ENCODE measurements at places on chromosomes 2 and 18.

GRCh38 chr2:29697715-29698114 is 223.7 kb downstream of the ALK start:
- no peak for DNase-seq

DNA sequence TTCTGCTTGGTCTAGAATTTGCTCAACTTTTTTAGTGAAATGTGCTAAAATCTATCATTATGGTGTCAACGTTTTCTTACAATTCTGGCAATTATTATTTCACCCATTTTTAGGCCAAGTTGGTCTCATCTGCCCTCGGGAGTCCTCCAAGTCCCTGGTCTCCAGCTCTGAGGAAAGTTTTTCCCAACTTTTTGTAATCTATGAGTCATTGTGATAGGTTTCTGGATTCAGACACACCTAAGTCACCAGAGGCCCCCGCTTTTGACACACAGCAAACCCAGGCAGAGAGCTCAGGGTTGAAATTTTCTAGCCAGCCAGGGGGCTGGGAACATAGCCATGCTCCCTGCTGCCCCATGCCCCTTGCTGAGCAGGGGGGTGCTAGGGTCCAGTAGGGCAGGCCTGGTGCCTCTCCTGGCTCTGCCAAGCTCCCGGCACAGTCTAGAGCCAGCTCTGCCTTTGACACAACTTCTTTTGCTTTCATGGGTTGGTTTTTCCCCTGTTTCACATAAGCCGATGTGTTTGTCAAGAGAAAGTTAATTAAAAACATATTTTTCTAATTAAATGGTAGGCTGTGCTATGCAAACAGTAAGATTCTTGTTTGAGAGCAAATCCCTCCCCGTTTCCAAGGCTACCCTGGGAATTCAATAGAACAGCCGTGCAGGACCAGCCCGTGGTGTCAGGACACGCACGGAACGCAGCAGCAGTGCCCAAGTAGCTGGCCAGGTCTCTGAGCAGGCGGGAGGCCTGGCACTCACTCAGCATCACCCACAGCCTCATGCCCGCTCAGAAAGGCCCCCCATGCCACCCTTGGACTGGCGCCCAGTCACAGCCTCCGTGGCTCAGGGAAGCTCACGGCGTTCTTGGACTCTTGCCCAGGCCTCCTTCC is 25.5 kb upstream of the SNED1 start:
- DNase-seq, result no peak

- no peak for DNase-seq
Observed at GRCh38 chr2:16085073-16085472, 144.7 kb downstream of the MYCN start.

- no peak for DNase-seq
Observed at GRCh38 chr2:60552078-60552850, 1.2 kb downstream of the BCL11A start.

DNA sequence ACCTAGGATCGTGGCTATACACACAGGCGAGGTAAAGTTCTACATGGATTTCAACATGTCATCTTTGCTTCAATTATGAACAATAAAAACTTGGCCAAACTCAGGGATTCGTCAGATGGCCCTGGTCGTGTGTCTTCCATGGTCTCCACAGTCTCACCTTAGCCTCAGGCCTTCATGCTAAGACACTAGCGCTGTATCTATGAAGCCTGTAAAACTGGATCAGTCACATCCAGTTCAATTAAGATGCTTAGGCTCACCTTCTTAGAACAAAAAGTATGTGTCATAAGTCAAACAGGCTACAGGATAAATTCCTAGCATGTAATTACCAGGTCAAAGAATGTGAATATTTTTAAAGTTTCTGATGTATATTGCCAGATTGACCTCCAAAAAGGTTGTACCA is 113.7 kb upstream of the NRP2 start:
- no peak for DNase-seq

DNA sequence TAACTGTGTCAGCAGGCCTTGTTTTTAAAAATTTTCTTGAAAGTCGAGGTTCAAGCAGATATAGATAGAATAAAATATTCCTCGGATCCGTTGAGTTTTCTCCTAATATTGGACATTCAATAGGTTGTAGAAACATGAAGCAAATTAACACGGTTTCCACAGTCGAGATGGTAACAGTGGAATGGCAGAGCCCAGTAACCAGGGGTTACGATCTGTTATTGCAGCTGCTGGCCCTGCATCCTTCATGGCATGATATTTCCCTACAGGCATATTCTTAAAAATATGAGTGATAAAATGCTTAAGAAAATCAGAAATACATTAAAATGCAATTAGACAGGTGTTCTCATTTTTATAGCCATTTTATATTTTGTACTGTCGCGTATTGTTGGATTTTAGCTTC is 117.6 kb downstream of the SNTG2 start:
- no peak for DNase-seq

GRCh38 chr2:19541884-19542283 is 183.5 kb upstream of the OSR1 start:
- no peak for DNase-seq

- DNase-seq, result no peak
Observed at GRCh38 chr2:3121601-3122000, 256.0 kb downstream of the EIPR1 start.

GRCh38 chr2:234368861-234369261 is 128.0 kb downstream of the ARL4C start:
- DNase-seq, result peak; percentile 40

DNA sequence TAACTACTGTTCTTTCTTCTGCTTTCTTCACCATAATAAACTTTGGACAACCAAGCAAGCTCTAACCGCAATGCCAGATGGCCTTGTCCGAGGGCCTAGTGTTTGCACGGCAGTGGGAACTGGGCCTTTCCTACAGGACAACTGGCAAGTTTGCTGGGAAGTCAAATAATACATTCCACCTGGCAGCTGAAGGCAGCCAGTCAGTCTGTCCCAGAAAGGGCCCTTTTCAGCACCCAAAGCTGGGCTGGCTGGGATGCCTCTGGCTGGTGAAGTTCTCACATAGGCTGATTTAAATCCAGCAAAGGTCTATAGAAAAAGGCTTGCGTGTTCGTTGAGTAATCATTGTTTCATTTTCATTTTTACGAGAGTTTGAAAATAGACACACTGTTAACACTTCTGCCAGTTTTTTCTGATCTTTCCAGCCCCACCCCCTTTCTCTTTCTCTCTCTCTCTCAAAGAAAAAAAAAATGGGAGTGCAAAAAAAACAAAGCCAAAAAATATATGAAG is 110.0 kb upstream of the EPAS1 start:
- DNase-seq, result peak; percentile 76

- DNase-seq, result no peak
Observed at GRCh38 chr2:102483086-102483485, 10.1 kb downstream of the SLC9A4 start.

DNA sequence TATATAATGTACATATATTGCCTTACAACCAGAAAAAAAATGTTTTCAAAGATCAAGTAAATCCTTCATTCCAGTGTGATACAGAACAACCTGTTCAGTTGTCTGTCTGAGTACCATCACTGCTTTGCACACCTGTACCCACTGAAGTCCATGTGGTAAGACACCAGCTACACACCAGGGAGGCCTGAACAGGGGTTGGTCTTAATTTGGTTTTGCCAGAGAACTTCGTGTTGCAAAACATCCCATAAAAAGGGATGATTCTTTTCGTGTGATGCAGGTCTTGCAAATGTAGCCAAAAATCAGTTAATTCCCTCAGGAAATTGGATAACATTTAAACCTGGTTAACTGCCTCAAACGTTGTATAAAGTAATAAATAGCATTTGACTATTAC is 73.7 kb upstream of the SLC1A4 start:
- no peak for DNase-seq

DNA sequence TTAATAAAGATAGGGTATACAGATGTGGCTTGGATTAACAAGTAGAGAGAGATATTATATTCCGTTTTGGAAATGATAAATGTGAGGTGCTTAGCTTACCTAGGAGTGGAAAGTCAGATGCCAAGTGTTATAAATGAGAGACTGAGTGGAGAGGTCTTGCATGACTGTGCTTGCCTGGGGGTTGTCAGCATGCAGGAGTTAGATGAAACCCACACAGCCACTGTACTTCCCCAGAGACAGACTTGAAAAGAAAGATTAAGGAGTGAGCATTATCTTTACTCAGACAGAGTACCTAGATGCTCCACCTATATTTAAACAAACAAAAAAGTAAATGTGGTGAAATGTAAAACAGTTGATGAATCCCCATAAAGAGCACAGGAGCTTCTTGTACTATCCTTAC is 482.7 kb downstream of the RIT2 start:
- no peak for DNase-seq

- no peak for DNase-seq
Observed at GRCh38 chr2:3023531-3023930, 354.1 kb downstream of the EIPR1 start.

- no peak for DNase-seq
Observed at GRCh38 chr2:121294881-121295840, 10.2 kb upstream of the TFCP2L1 start.

- DNase-seq, result no peak
Observed at GRCh38 chr18:61666876-61667590, 225.8 kb downstream of the RNF152 start.

DNA sequence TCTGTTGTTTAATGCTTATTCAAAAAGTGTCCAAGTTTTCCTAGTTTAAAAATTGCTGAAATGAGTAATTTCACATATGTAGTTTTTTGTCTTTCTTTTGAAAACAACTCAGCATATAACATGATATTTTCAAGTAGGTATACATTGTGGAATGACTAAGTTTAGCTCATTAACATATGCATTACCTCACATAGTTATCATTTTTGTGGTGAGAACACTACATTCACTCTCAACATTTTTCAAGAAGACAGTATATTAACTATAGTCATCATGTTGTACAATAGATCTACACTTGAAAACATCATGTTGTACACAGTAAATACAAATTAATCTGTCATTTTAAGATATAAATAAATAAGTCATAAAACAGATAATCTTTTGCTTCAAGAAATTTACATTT is 340.0 kb downstream of the CCDC85A start:
- DNase-seq, result no peak

- no peak for DNase-seq
Observed at GRCh38 chr2:141900826-141901225, 230.0 kb downstream of the LRP1B start.

GRCh38 chr2:11764920-11765319 is 18.5 kb downstream of the LPIN1 start:
- DNase-seq, result no peak

- DNase-seq, result no peak
Observed at GRCh38 chr2:24859968-24860600, 60.0 kb downstream of the ADCY3 start.

- peak; percentile 23 for DNase-seq
Observed at GRCh38 chr2:69466728-69467127, 29.5 kb upstream of the NFU1 start.

DNA sequence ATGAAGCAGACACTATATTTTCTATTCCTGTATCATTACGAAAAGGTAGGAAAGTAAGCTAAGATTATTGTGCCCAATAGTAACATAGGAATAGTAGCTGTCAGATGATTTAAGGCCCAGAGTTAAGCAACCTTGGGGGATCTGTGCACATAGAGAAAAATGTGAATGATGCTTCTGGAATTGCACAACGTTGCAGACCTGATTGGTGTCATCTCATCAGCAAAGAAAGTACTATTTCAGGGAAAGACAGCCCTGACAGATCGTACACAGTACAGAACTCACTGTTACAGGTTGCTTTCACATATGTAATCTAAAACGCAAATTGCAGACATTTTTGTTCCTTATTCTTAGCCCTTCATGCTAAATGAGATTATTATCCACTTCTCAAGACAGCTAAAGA is 535.9 kb downstream of the TRIB2 start:
- no peak for DNase-seq

DNA sequence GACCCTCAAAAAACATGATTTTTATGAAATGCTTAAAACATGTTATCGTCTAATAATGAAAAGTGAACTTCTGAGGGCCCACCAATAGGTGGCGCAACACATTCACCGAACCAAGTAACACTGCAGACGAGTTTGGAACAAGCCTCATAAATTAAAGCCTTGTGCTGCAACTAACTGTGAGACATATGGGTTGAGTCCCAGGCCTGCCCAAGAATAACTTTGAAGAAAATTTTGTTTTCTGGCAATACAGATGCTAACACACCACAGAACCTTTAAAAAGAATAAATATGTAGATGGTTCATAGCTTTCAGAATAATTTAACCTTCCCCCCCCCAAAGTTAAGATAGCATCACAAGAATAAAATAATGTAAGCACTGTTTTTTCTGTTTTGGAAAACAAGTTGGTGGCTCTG is 285.9 kb downstream of the RNF144A start:
- DNase-seq, result peak; percentile 57

DNA sequence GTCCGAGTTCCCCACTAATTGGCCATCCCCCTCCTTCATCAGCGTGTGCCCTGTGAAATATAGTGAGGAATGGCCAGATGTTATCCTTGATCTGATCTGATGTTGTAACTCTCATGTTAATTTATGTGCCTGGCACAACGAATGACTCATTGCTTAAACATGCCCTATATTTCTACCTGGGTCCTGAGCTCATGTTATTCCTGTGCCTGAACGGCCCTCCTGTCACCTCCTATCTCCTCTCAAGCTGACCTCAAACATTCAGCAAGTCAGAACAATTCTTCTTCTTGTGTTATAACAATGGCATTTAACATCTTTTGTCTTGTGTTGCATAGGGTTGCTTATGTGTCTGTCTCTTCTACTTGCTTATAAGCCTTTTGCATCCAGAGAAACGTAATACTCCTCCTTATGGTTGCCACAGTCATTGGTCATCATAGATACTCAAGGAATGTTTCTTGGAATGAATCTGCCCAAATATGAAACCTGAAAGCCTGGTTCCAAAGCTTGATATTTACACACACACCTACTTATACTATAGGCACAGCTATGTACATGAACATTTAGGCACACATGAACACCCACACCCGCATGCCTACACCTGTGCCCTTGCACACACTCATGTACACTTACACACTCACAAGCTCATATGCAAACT is 80.2 kb upstream of the PHLPP1 start:
- no peak for DNase-seq

GRCh38 chr2:10237392-10238321 is 65.0 kb upstream of the HPCAL1 start:
- DNase-seq, result no peak

DNA sequence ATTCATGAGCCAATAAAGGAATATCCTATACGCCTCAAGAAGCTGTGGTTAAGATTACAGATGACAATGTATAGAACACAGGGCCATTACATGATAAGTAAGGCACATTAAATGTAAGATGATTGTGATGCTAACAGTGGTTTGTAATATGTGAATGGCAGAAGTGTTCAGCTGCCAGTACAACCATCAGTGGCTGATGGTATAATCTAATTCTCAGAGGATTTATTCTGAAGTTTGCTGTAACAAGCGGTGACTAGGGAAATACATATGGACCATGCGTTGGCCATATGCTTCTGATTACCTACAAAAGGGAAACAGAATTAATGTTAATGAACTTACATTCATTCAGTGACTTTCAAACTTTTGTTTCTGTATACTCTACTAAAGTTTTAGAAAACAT is 750.8 kb upstream of the KLHL29 start:
- no peak for DNase-seq

Data from activated CD4-positive, alpha-beta T cell treated with anti-CD3 and anti-CD28 coated beads, Interleukin-2, Interleukin-4, amounts not matched to agents 100 ng/mL and 50 ng/mL, durations not matched to agents 16 hours and 8 hours (primary cell).